T-cell (primary cell): ENCODE measurements at places on chromosomes 16 and 17. TPM values are rescaled to one million over a fixed set of nuclear protein-coding genes. Genes with fewer than 3 reads are reported as not detected.

DNA sequence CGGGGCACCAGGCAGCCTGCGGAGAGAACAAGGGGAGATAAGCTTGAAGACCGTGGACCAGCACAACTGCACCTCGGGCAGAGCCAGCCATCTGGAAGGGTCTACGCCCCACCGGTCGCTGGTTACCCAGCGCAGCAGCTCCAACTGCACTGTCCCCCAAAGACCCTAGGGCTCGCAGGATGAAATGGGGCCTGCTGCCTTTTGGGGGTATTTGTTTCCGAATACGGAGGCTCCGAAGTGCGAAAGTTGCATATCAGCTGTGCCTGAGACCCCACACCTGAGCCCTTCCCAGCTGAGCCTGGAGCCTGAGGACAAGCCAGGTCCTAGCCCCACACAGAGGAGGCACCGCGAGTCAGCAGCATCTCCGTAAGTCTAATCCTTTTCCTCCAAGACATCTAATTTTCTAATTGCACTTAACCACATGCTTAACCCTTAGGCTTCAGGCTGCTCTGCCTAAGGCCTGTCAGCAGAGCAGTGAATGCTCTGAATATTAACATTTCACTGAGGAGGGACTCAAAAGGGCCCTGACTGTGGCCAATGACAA is 4.0 kb downstream of the KIFC3 start:
- no peak for DNase-seq

Gene TBC1D28
- total RNA-seq, result not detected

DNA sequence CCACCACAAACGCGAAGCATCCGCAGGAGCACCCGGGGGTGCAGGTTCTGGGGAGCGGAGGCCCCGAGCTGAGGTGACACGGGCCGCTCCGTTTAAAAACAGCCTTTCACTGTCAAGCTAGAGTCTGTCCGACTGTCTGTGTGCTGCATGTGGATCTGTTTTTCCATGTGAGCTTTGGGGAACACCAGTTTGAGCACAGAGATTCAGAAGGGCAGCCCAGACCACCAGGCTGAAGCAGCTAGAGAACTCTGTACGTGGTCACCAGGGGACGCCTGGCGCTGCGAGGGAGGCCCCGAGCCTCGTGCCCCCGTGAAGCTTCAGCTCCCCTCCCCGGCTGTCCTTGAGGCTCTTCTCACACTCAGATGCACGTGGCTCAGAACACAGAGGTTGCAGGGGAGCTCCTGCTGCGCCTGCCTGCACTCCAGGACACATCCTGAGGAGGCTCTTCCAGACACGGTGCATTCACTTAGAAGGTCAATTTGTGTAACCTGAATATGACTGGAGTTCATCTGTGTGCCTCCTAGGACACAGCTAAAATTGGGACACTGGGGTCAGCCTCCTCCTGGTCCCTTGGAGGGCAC is 15.7 kb upstream of the FOXK2 start:
- no peak for DNase-seq

DNA sequence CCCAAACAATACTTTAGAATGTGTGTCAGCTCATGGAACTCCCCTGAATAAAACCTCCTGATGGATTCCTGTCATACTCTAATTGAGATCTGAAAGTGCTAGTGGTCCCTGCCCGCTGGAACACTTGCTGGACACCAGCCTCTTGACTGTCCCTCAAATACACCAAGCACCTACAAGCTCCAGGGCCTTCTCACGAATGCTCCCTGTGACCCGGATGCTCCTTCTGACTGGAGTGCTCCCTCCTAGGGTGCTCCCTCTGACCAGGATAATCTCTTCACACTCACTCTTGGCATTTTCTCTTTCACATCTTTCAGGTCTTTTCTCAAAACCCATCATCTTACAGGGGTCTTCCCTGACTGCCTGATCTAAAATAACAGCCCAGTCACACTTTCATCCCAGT is 205.9 kb downstream of the SLC39A11 start:
- DNase-seq, result no peak

DNA sequence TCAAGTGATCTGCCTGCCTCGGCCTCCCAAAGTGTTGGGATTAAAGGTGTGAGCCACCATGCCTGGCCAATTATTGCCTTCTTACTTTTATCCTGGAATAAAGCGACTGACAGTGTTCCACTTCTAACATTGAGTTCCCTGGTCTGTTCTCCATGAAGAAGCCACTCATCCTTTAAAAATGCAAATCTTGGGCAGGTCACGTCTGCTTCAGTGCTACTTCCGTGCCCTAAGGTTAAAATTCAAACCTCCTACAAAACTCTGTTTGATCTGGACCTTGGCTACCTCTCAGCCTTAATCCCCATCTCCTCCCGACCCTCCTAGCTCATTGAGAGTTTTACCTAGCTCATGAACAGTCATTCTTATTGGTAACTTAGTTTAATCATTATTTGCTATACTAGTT is 9.6 kb upstream of the SHISA9 start:
- no peak for DNase-seq

- no peak for DNase-seq
Observed at GRCh38 chr16:73032541-73033270, 15.2 kb downstream of the ZFHX3 start.

- DNase-seq, result no peak
Observed at GRCh38 chr17:42409523-42410318, 13.3 kb downstream of the CAVIN1 start.

GRCh38 chr16:78289844-78290277 is 190.4 kb downstream of the WWOX start:
- DNase-seq, result no peak

DNA sequence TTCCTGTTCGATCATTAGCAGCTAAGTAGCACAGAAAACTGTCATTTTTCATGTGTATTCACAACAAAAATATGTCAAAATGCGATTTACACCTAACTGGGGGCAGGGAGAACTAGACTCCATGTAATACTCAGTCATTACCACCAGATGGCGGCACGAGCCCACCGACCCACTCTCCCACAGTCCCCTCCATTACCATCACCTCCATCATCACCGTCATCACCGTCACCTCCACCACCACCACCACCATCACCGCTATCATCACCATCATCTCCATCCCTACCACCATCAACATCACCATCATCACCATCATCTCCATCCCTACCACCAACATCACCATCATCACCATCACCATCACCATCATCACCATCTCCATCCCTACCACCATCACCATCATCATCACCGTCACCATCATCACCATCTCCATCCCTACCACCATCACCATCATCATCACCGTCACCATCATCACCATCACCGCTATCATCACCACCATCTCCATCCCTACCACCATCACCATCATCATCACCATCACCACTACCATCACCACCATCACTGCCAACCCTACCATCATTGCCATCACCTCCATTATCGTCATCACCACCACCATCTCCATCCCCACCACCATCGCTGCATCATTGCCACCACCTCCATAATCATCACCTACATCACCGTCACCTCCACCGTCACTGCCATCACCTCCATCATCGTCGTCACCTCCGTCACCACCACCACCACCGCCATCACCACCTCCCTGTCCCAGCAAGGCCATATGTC is 14.4 kb downstream of the NDUFAF8 start:
- DNase-seq, result peak; percentile 42

GRCh38 chr16:81650982-81651562 is 128.0 kb upstream of the PLCG2 start:
- DNase-seq, result no peak

Gene ZNF385C
- 1.0 TPM for total RNA-seq

DNA sequence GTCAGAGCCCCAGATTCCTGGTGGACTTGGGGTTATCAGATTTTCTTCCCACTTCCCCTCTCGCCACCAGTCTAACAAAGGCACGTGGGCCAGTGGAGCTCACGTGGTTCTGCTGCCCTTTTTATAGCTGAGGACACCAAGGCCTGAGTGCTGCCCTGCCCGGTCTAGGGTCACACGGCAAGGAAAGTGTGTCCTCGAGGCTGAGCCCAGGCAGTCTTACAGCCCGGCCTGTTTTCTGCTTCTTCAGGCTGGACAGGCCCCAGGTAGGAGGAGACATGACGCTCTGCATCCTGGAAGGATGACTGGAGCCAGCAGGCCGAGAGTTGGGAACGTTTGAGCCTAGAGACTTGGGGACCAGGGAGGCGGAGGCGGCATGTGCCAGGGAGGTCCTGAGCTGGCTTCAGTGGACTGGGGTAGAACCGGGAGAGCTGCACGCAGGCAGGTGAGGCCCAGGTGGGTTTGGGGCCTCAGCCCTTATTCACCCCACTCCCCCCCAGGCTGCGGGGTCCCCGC is 3.5 kb downstream of the CTRB1 start:
- DNase-seq, result no peak

Gene EFCAB5
- total RNA-seq, result 1.2 TPM

- no peak for DNase-seq
Observed at GRCh38 chr17:55668312-55668920, 54.2 kb downstream of the TMEM100 start.

GRCh38 chr17:73165616-73166404 is 1.0 kb downstream of the SSTR2 start:
- no peak for DNase-seq

GRCh38 chr16:85309656-85310587 is 197.7 kb upstream of the CIBAR2 start:
- DNase-seq, result peak; percentile 24

DNA sequence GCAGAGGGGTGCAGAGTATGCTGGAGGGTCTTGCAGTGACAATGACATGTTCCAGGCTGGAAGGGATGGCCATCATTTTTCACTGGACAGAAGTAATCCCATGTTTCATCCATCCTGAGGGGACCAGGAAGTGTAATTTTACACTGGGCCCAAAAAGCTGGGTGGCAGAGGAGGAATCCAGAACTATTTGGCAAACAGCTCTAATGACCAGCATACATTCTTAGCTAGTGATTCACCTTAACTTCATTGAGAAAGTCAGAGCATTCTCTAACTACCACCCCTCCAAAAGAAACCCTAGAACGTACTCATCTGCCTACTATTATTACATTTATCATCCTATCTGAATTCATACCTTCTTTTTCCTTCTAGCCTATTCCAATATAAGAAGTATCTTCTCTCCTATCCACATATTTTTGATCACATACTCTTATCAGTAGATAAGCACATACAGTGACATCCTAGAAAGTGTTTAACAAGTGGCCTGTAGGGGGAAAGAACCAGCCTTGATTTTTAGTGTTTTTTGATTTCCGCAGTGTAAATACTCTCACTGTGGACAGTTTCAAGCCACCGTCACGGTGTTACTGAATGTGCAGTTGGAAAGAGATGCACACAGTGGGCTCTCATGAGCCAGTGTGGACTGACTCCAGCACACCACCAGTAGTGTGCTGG is 118.1 kb downstream of the FTO start:
- no peak for DNase-seq

- no peak for DNase-seq
Observed at GRCh38 chr16:85019659-85020245, 7.8 kb upstream of the KIAA0513 start.

GRCh38 chr17:2560658-2561057 is 32.8 kb upstream of the PAFAH1B1 start:
- no peak for DNase-seq

Gene CLTC
- 72.9 TPM for total RNA-seq

DNA sequence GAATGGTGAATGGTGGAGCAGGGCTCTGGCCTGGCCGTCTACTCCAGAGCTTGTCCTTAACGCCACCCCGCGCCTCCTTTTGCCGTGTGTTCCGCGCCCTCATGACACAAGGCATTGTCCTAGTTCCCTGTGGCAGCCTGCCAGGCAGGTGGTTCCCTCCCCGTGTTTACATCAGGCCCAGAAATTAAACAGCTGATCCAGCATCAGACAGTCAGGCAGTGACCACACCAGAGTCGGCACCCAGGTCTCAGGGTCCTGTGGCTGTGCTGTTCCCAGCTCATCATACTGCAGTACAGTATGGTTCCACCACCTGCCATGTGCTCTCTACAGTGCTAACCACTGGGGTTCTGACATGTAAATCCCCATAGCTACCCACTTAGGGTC is 119.7 kb downstream of the RAB11FIP4 start:
- DNase-seq, result no peak

DNA sequence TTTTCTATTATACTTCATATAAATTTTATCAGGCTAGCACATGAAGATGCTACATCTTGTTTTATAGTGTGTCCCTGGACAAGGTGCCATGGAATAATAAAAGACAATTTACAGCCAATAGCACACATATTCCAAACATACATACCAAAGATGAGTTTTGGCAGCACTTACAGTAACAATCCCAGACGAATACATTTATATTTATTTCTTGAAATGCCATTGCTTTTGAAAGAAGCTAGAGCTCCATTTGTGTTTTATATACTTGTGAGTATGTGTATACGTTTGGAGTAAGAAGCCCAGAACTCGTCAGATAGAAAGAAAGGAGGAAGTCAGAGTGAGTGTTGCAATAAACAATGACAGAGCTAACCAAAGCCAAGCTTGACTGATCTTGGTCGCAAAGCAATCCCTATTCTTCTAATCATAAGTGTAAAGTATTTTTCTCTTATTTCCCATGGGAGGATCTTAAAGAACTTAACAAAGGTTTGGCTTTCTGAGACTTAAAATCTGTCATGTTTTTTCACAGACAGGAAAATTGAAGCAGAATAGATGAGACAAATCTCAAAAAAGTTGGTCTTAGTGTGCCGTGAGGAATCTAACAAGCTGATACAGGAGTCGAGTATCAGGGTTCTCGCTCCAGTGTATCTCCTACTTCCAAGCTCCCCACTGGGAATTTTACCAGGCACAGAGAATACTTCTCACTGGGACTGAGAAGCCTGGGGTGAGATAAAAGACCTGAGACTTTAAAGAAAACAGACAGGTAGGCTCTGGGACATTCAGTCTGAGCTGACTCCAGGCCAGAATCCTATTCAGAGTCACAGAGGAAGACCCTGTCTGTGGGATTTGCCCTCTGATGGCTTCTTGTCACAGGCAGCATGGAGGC is 175.4 kb downstream of the AATF start:
- no peak for DNase-seq

DNA sequence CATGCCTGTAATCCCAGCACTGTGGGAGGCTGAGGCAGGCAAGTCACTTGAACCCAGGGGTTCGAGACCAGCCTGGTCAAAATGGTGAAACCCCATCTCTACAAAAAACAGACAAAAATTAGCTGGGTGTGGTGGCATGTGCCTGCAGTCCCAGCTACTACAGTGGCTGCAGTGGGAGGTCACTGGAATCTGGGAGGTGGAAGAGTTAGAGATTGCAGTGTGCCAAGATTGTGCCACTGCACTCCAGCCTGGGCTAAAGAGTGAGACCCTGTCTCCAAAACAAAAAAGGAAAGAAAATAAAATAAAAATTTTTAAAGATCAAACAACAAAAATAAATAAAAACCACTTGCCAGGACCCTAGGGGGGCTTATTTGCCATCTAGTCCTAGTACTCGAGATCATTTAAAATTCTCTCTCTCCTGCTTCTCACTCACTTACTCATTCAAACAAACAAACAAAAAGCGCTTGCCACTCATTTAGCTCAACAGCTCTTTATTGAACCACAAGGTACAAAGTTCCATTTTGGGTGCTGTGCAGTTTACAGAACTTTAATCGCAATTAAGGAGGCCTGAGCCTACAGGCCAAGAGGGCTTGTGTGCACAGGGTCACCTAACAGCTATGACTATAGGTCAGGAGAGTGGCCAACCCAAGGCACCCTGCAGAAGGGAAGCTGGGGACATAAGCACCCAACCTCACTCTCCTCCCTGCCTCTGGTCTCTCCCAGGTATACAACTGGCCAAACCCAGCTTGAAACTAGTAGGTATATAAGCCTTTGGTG is 4.4 kb downstream of the CHD9NB start:
- DNase-seq, result no peak

Gene PGAP3
- total RNA-seq, result 31.7 TPM
